Stomach (tissue), 19 donors: ENCODE measurements at places on chromosomes 7 and 10. TPM values are rescaled to one million over a fixed set of nuclear protein-coding genes. Genes with fewer than 3 reads are reported as not detected.
A peak's percentile ranks its signal among the peaks of the same experiment; 100 is the strongest.

DNA sequence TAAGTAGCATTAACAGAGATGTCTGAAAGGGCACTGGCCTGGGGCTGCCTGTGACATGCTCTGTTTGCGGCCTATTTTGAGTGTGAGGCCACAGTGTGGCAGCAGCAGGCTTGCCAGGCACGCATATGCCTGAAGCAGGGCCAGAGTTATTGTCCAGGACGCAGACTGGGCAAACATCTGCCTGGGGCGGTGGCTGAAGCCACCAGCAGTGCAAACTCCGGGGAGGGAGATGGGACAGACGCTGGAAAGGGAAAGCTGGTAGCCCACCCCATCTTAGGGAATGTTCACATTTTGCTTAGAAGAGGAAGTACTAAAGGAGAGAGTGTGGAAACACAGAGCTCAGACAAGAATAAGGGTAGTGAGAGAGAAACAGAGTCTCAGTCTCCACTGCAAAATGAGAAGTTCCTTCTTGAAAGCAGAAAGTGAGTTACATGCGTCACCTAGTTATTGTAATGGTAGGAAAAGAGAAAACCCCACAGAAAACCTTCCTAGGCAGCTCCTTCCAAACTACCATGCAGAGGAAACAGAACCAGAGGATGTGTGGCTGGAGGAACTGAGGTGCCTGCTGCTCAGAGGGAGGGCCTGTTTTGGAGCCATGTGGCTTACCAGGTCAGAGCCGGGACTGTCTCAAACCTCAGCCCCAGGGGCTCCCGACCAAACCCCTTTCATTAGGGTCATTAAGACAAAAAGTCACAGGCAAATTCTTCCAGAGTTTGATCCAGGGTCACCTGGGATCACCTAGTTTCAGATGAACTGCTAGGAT is 14.5 kb downstream of the AKR1B1 start:
- DNase-seq = no peak
- no peak overlapping the region for H3K27ac ChIP-seq
- H3K4me3 ChIP-seq = no peak overlapping the region
- H3K36me3 ChIP-seq = peaks cover 55% of the 10 kb centered on the region

DNA sequence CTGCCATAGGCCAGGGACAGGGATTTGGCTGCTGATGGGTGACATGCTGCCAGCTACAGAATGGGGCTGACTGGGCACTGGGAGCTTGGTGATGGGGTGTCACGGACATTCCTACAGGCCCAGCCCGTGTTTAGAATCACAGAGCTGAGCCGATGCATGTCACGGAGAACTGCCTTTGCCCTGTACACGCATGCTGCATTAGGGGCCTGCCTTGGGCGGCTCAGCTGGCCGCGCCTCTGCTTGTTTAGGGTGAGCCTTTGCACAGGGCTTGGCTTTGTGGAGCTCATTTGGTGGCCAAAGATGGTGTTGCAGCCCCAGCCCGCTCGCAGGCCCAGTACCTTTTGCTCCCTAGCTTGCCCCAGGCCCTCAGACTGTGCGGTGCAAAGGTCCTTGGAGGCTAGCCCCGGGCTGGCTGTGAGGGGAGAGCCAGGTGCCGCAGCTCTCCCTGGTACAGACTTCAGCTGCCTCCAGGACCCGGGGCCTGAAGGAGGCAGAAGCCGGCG is 108.4 kb upstream of the BTBD16 start:
- peak; percentile 81 for DNase-seq
- H3K36me3 ChIP-seq = peaks cover 8% of the 10 kb centered on the region
- peaks cover 52% of the 10 kb centered on the region for H3K4me1 ChIP-seq
- H3K27ac ChIP-seq = no peak overlapping the region
- H3K4me3 ChIP-seq = peak overlapping the region; percentile 46

DNA sequence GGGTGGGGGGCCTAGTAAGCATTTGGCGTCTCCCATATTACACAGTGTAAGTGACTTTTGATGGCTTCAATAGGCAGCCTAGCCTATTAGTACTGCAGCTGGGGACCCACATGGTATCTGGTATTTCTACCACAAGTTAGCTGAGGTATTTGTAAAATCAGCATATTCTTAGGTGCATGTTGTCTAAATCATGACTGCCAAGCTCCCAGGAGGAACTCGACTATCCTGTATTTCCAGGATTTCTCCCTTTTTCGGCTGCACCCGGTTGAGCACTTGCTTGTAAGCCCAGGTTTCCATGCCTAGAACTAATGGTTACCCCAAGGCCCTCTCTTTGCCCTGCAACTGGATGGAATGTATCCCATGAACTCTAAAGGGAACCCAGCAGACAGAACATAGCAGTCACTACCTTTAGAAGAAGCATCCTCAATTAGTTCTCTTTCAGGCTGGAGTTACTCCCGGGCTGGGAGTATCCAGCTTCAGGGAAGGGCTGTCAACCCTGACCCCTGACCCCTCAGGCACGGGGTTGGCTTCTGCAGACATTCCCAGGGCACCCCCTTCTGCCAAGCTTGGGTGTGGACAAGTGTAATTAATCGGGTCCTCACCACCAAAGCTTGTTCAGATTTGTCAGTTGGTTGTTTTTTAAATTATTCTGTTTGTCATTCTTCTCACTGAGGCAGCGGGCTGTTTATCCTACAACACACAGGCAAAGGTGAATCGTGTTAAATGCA is 90.3 kb upstream of the PARD3 start:
- peaks cover 15% of the 10 kb centered on the region for H3K4me1 ChIP-seq
- H3K27ac ChIP-seq = no peak overlapping the region
- H3K36me3 ChIP-seq = no peaks in the 10 kb centered on the region
- no peaks in the 10 kb centered on the region for H3K27me3 ChIP-seq
- H3K4me3 ChIP-seq = no peak overlapping the region

GRCh38 chr7:31074403-31075085 is 22.4 kb downstream of the ADCYAP1R1 start:
- no peaks in the 10 kb centered on the region for H3K36me3 ChIP-seq
- H3K27me3 ChIP-seq = no peaks in the 10 kb centered on the region
- H3K27ac ChIP-seq = no peak overlapping the region
- H3K4me3 ChIP-seq = no peak overlapping the region

GRCh38 chr10:48442809-48443177 is 136.3 kb downstream of the MAPK8 start:
- no peaks in the 10 kb centered on the region for H3K4me1 ChIP-seq
- H3K36me3 ChIP-seq = no peaks in the 10 kb centered on the region
- no peak overlapping the region for H3K27ac ChIP-seq
- DNase-seq = no peak
- H3K4me3 ChIP-seq = no peak overlapping the region
- no peaks in the 10 kb centered on the region for H3K27me3 ChIP-seq

GRCh38 chr10:96415891-96416554 is 57.2 kb upstream of the OPALIN start:
- no peaks in the 10 kb centered on the region for H3K27me3 ChIP-seq
- no peak for DNase-seq
- no peaks in the 10 kb centered on the region for H3K4me1 ChIP-seq

- no peaks in the 10 kb centered on the region for H3K36me3 ChIP-seq
- DNase-seq = no peak
- H3K4me3 ChIP-seq = no peak overlapping the region
- no peaks in the 10 kb centered on the region for H3K4me1 ChIP-seq
- no peaks in the 10 kb centered on the region for H3K27me3 ChIP-seq
These were observed 245.9 kb downstream of the MTERF1 start for GRCh38 chr7:91634485-91635177.

GRCh38 chr7:111081546-111082267 is 9.2 kb upstream of the LRRN3 start:
- no peaks in the 10 kb centered on the region for H3K36me3 ChIP-seq
- no peaks in the 10 kb centered on the region for H3K4me1 ChIP-seq
- no peak overlapping the region for H3K4me3 ChIP-seq

DNA sequence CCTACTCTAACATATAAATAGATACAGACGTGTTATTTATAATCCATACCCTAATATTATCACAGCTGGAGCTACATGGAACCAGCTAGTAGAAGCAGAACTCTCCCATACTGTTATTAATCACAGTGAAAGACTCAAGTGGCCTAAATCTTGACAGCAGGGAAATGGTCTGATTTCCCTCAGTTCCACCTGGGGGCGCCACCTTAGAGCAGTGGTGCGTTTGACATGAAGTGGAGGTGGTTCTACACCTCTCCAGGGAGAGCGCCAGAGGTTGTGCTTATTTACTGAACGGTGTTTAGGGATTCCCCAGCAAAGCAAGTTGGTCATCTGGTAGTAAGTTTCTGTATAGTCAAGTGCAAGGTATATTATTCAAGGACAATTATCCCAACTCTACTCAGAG is 17.6 kb downstream of the DNTT start:
- H3K4me1 ChIP-seq = no peaks in the 10 kb centered on the region
- H3K4me3 ChIP-seq = no peak overlapping the region
- no peak overlapping the region for H3K27ac ChIP-seq
- H3K27me3 ChIP-seq = no peaks in the 10 kb centered on the region

The CDHR3 gene
- 62.5 TPM for total RNA-seq

The SYT15 gene
- total RNA-seq = 85.8 TPM

The ZFAND2A gene
- 20.2 TPM for total RNA-seq

The C10orf95 gene
- not detected for total RNA-seq
